Stimulated activated CD8-positive, alpha-beta memory T cell treated with anti-CD3 and anti-CD28 coated beads, Interleukin-15, amount 100 ng/mL, for 48 hours (primary cell): ENCODE measurements at places on chromosomes 7 and 10.

DNA sequence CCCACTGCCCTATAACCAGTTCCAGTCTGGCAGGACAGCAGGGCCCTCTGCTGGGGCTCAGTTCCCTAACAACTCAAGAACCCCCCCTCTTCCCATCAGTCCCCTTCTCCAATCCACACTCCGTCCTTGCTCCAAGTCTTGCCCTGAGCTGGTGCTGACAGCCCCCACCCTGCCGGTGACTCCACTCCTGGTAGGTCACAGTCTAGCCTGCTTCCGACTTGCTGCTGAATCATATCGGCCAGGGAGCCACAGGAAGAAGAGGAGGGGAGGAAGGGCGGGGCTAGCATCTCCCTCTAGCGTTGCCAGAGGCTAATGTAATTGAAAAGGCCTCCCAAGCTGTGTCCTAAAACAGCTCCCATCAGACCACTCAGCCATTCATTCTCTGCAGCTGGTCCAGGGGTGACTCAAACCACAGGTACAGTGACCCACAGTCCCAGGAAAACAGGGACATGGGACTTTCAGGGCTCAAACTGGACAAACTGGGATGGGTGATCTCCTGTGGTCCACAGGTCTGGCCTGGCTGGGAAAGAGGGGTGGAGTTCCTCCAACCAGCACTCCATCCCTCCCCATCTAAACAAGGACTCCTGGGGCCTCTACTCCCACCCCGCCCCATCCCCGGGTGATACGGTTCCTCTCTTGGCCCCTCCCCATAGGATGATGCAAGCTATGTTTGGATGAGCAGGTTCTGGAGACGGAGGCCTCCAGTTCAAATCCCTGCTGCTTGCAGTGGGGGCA is 158.8 kb downstream of the SH3PXD2A start:
- peak; percentile 68 for DNase-seq

GRCh38 chr10:102931643-102932042 is 13.5 kb downstream of the CNNM2 start:
- DNase-seq: no peak

DNA sequence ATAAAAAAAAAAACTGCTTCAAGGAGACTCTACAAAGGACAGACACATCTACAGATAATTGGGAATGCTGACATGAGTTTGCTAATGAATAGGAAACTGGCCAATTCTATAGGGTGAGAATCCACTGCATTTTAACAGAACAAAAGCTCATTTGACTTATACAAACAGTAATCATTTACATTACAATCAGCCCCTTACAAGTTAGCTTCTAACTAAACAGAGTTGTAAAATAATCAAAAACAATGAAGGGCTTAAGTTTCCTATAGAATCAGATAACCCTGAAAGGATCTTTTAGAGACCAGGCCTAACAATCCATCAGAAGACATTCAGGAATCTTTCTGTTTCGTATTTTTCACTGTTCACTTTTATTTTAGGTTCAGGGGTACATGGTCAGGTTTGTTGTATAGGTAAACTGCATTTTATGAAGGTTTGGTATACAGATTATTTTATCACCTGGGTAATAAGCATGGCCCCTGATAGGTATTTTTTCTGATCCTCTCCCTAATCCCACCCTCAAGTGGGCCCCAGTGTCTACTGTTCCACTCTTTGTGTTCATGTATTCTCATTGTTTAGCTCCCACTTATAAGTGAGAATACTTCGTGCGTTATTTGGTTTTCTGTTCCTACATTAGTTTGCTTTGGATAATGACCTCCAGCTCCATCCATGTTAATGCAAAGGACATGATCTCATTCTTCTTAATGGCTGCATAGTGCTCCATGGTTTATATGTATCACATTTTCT is 131.3 kb upstream of the NOBOX start:
- DNase-seq: no peak

GRCh38 chr7:49878627-49879026 is 105.2 kb downstream of the VWC2 start:
- no peak for DNase-seq

DNA sequence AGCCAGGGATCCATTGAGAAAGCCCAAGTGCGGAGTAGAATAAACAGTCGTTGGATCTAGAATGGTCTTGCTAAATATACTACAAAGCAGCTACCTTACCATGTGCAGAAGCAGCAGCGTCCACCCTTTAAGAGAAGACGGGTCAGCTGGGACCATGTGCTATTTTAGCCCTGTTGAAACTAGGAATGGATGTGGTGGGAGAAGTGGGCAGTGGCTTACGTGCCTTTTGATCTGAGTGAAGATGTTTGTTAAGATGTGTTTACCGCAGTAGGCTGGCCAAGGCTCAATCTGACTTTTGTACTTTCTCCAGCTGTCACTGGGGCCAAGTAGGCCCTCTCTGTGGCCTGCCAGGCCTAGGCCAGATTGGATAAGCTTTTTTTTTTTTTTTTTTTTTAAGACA is 9.2 kb downstream of the HABP2 start:
- no peak for DNase-seq

DNA sequence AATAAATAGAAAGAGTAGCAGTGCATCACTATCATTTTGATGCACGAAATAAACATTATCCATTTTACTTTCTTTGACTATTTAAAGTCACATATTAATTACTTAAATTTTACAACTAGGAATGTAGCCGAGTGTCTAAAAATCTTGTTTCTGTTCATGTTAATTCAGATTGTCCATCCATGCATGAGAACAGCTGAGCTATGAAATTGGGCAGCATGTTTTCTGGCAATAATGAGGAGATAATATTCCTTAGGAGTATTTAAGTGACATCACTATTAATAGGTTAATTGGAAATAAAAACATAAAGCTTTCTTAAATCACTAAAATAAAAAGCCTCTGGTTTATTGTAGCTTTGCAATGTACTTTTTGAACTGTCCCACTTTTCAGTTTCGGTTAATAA is 293.8 kb downstream of the PHTF2 start:
- no peak for DNase-seq

DNA sequence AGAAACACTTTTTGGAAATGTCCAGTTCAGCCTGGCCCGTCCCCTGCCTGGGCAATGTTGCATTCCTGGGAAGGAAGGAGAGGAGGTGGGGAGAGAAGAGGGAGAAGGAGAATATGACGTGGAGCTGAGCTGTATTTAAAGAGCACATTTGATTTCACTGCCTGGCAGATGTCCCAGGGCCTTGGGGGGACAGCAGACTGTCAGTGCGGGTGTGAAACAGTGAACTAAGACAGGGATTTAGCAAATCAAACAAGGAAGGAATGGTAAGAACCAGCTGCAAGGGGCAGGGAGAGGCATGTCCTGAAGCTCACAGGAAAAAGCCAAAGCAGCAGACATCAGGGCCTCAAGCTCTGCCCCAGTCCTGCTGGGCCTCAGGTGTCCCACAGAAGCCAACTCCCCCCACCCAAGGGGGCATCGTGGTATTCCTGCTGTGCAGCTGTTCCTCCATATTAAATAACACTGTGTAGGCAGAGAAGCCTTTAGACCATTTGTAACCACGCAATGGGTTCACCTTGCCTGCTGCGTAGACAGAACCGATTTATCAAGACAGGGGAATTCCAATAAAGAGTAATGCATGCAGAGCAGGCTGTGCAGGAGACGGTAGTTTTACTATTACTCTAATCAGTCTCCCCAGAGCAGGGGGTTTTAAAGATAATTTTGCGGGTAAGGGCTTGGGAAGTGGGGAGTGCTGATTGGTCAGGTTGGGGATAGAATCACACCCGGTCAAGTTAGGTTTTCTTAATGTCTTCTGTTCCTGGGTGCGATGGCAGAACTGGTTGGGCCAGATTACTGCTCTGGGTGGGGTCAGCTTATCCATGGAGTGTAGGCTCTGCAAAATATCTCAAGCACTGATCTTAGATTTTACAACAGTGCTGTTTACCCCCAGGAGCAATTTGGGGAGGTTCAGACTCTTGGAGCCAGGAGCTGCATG is 18.3 kb downstream of the LEP start:
- DNase-seq: no peak

DNA sequence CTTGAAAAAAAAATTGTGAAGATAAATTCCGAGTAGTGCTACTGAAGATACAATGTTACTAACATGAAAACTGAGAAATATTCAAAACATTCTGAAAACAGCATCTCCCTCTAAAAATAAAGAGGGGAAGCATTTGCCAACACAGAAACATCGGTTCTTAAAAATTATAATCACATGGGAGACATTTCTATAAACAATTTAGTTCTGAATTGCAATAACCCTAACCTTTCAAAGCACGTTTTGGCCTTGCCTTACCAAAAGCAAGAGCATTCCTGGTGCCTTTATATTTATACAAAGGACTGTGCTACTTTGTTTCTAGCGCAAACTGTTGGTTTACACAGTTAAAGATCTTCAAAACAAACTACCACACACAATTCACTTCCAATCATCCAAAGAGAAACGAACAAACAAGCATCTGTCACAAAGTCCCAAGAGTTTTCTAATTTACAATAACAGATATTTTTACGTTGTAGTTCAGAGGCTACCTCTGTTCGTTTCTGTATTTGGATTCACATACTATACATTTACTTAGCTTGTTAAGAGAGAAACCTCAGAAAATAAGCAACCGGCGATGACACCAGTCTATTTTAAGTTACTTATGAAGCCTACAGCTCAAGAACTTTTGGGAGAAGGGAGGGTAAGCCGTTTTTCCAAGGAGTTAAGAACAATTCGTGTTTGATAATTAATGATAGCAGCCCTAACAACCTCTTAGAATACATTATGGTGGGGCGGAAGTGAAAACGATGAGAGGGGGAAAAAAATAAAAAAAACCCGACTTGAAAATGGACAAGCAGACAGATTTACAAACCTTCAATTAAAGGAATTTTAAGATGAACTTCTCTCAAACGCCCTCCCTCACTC is 1.3 kb downstream of the ABI1 start:
- no peak for DNase-seq

DNA sequence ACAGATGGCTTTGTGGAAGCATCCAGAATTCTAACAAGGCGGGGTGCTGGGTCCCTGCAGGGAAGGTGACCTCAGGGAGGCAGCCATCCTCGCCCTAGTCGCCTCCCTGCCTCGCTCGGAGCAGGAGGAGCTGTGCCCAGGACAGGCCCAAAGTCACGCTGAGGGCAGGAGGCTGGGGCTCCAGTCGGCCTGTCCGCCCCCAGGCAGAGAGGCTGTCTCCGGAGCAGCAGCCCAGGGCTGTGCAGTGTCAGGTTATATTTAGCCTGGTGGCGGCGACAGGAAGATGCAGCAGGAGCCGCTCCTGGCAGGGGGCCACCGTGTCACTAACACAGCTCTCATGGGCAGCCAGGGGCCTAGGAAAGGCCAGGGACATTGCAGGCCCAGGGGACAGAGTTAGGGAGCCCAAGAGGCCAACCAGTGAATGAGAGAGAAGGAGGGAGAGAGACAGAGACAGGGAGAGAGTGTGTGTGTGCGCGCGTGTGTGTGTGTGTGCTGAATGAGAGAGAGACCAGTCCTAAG is 13.5 kb downstream of the KCNH2 start:
- no peak for DNase-seq

DNA sequence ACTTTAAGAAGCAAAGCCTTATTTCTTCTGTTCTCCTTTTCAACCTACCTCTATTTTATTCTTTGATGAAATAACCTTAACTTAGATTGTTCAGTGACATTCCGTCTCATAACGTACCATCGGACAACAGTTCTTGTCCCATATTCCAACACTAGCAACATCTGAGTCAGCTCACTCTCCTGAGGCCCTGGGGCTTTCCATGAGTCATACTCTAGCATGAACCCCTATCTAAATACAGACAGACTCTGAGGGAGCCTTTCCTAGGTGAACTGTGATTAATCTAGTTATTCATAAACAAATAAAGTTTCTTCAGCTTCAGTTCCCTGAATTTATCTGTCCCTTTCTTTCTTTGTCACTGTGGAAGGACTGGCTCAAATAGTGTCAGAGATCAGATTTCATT is 168.7 kb upstream of the LYZL1 start:
- DNase-seq: no peak

DNA sequence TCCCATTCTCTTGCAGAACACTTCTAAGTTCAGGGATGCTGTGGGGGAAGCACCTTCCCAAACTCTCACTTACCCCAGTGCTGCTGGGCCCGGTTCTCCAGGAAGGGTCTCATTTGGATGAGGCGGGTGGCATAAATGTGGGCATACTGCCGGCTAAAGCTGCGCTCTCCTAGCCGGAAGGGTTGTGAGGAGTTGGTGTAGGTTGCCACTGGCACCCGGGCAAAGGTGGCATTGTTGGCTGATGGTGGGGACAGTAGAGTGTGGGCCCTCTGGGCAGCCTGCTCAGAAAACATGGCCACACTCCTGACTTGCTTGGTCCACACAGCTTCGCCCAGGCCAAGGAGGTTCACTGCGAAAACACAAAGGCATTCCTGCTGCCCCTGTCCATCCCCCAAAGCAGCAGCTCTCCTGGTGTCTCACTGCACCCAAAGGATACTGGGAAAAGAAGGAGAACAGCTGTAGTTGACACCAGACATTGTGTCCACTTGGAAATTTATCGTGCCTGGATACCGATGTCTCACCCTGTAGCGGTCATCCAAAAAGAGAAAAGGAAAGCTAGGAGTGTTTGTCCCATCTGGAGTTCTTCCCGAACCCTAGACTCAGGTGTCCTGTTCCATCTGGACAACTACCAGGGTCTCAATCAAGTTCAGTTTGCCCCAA is 1.5 kb downstream of the POLD2 start:
- DNase-seq: no peak

DNA sequence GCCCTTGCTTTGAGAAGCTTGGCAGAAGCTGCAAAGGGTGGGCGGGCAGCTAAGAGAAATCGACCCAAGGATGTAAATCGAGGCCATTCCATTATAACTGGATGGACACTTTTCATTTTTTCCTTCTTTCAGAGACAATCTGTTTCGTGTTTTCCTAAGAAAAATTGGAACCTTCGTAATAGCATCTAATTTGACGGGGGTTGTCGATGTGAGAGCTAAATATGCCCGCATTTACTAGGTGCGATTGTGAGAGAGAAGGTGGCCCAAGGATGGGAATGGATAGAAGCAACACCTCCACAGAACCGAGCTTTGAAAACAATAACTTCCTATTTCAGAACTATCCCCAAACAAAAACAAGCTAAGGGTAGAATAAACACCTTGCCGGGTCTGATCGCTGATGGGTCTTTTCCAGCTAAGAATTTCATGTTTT is 848 bp upstream of the HOXA4 start:
- DNase-seq: no peak

- DNase-seq: no peak
These were observed 390.3 kb upstream of the MBL2 start for GRCh38 chr10:53162856-53163255.

DNA sequence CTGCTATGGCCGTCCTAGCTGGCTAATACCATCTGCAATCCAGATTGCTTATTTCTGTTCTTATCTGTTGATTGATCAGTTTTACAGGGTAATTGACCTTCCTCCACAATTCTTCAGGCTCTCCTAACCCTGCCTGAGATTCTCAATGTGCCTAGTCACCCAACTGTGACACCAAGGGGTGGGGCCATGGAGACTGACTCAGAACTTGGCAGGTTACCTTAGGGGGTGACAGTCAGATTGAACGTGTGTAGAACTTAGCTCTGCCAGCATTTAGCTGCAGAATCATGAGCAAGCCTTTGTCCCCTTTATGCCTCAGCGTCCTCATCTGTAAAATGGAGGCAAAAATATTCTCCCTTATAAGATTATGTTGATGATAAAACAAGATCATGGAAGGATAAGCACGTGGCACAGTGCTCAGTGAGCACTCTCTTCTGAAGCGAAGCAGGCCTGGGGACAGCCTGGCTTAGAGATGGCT is 19.1 kb upstream of the LEP start:
- DNase-seq: no peak
